ENCODE measurements at places on chromosomes 1 and 21. TPM values are rescaled to one million over a fixed set of nuclear protein-coding genes. Genes with fewer than 3 reads are reported as not detected.

Gene LCE1B
- not detected for polyA plus RNA-seq

Gene KRTAP19-2
- not detected for polyA plus RNA-seq

Gene LCK
- 5.2 TPM for polyA plus RNA-seq

Gene LAMB3
- 0.92 TPM for polyA plus RNA-seq

Gene A3GALT2
- polyA plus RNA-seq = not detected
